Transverse colon (tissue), 4 donors: ENCODE measurements at places on chromosomes 11 and 22. TPM values are rescaled to one million over a fixed set of nuclear protein-coding genes. Genes with fewer than 3 reads are reported as not detected.

The SLC7A4 gene
- total RNA-seq, result 0.64 TPM

The MISFA gene
- total RNA-seq, result not detected

DNA sequence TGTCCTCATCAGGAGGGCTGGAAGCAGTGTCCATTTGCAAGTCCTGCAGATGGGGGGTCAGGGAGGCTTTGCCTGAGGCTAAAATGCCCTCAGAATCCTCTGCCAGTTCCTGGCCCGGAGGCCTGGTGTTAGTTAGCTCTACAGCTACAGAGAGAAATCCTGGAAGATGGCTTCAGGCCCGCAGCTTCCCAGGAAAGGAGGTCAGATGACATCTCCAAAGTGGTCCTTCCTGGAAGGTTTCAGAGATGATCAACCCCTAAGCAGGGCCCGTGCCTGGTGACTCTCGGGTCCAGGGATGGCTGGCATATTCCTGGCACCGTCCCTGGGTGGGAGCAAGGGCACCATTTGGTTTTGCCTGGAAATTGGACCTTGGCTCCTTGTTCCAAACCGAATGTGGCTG is 959.1 kb downstream of the BRD1 start:
- peaks cover 3% of the 10 kb centered on the region for H3K27me3 ChIP-seq
- H3K27ac ChIP-seq, result no peak overlapping the region
- H3K4me3 ChIP-seq, result no peak overlapping the region
- no peaks in the 10 kb centered on the region for H3K4me1 ChIP-seq
- no peaks in the 10 kb centered on the region for H3K36me3 ChIP-seq

DNA sequence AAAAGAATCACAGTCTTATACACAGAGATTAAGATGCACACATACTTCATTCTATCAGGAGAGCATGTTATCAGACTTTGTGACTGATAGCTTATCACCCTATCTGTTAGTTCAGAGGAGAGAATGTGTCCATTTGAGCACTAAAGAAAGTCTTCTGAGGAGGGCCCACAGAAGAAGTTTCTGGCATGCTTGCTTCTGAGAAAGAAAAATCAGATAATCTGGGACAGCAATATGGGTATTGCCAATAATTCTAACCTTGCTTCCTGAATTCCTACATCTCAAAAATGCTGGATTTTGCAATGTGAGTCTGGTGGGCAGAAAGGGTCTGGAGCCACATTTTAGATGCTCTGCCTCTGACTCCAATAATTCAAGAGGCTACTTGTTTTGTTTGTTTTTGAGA is 128.9 kb downstream of the RBFOX2 start:
- H3K36me3 ChIP-seq, result no peaks in the 10 kb centered on the region
- no peaks in the 10 kb centered on the region for H3K27me3 ChIP-seq
- peaks cover 10% of the 10 kb centered on the region for H3K4me1 ChIP-seq

- H3K36me3 ChIP-seq, result no peaks in the 10 kb centered on the region
- peak overlapping the region; percentile 2 for H3K27ac ChIP-seq
- peaks cover 10% of the 10 kb centered on the region for H3K4me1 ChIP-seq
- no peak for DNase-seq
- H3K4me3 ChIP-seq, result no peak overlapping the region
Measured at GRCh38 chr11:104798789-104799188, 99.5 kb downstream of the CASP12 start.

DNA sequence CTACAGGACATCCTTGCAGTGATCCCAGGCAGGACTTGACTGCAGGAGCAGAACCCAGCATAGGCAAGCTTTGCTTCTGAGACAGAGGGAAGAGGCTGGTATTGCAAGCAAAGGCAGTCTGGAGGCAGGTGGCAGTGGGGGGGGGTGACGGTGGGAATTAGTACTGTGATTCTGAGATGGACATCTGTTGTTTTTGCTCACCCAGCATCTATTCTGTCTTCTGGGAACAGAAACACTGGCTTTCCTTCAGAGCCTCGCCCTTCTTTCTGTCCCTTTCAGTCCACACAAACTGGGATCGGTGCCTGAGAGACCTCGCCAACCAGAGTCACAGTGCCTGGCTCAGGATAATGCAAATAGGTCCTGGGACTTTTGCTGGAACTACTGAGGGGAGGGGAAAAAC is 31.2 kb upstream of the RASL10A start:
- peaks cover 41% of the 10 kb centered on the region for H3K36me3 ChIP-seq
- no peak overlapping the region for H3K27ac ChIP-seq
- no peak overlapping the region for H3K4me3 ChIP-seq

GRCh38 chr22:23549198-23549595 is 30.9 kb downstream of the IGLL1 start:
- DNase-seq, result no peak
- no peaks in the 10 kb centered on the region for H3K4me1 ChIP-seq
- no peaks in the 10 kb centered on the region for H3K36me3 ChIP-seq
- H3K27ac ChIP-seq, result no peak overlapping the region
- H3K27me3 ChIP-seq, result no peaks in the 10 kb centered on the region
- H3K4me3 ChIP-seq, result no peak overlapping the region
